Hematopoietic multipotent progenitor cell treated with erythropoietin and hydrocortisone succinate and interleukin-3 and kit ligand, for 4 days (in vitro differentiated cells): ENCODE measurements at places on chromosomes 1 and 21.

DNA sequence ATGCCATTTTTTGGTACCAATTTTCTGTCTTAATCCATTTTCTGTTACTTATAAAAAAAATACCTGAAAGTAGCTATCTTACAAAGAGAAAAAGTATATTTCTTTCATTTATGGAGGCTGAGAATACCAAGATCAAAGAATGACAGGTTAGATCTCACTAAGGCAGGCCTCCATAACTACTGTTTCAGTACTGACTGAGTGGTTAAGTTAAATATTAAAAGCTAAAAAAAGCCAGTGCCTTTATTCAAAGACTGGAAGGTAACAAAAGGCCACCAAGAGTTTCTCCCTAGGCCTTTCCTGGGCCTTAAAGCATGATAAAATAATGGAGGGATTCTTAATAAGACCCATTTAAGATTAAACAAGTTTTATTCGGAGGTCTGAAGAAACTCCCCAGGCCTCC is 687.7 kb upstream of the ADGRL4 start:
- DNase-seq, result no peak

DNA sequence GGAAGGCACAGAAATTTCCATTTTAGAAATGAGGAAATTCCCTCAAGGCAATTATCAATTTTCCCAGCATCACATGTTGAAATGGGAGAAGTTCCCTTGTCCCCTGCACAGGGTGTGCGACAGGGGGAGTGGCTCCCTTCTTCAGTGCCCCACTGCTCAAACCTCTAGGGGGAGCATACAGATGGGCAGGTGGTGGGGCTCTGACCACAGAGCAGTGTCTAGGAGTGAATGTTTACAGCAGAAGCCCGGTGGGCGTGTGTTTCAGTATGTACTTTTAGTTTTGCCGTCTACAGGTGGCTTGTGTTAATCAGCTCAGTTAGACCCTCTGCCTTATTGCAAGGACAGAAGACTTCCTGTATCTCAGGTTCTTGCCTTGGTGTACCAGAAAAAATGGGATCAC is 493.7 kb upstream of the PLXNA2 start:
- DNase-seq, result no peak

- no peak for DNase-seq
These were observed 10.2 kb upstream of the RNF186 start for GRCh38 chr1:19825298-19825697.

- no peak for DNase-seq
These were observed 156.2 kb upstream of the C8B start for GRCh38 chr1:57122031-57122430.

DNA sequence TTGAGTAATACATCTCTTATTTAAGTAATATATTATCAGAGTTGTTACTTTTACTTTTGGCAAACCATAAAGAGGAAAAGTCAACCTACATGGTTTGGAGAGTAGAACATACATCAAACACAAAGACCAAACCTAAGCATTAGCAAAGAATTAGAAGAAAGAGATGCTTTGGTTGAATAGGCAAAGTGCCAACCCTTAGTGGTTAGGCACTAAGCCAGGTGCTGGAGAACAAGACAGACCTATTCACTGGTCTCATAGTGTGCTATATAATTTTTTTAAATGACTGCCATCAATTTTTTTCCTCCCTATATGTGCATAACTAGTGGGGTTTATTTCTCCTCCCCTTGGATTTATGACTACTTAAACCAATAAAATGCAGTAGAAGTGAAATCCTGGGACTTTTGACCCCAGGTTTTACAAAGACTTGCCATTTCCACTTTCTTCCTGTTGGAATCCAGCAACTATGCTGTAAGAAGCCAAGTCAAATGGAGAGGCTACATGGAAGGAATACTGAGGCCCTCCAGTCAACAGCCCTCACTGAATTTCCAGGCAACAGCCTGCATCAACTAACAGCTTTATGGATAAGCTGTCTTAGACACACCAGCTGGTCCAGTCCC is 69.8 kb upstream of the HAO2 start:
- peak; percentile 21 for DNase-seq

- peak; percentile 56 for DNase-seq
These were observed at the start of gene GBP4 for GRCh38 chr1:89198491-89199072. Gene GBP4 (minus strand): TSS chr1:89198942. CDS start chr1:89198834, 108 bp downstream.

DNA sequence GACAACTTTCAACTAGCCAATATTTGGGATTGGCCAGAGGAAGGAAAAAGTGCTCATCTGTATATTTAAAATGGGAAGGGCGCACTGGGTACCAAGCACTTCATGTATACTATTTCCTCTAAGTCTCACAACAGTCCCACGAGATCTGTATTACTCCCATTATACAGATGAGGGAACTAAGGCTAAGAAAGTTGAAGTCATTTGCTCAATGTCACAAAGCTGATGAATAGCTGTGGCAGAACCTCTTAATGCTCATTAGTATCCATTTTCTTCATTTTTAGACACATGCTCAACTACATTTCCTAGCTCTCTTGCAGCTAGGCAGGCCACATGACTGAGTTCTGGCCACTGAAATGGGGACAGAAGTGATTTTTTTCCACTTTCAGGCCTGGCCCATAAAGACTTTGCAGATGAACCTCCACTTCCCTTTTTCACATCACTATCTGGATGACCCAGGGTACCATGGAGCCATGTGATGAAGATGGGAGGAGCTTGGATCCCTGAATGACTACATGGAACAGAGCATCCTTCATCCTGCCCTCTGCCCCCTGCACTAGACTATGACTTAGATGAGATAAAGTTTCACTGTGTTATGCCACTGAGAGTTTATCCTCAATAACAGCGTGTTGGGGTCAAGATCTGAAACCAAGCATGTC is 31.8 kb downstream of the ATF3 start:
- peak; percentile 64 for DNase-seq

GRCh38 chr1:159911326-159912070 is 11.5 kb upstream of the CFAP45 start:
- DNase-seq, result peak; percentile 55

GRCh38 chr1:34127006-34128000 is 37.7 kb downstream of the CSMD2 start:
- DNase-seq, result no peak

GRCh38 chr1:231636157-231636556 is 9.6 kb downstream of the DISC1 start:
- no peak for DNase-seq

- DNase-seq, result no peak
These were observed 6.2 kb downstream of the ARHGEF2 start for GRCh38 chr1:155971910-155972809.

- no peak for DNase-seq
These were observed 249.4 kb downstream of the PLPP3 start for GRCh38 chr1:56329970-56330369.

- peak; percentile 64 for DNase-seq
These were observed 123.3 kb downstream of the PCNX2 start for GRCh38 chr1:233172201-233172600.

DNA sequence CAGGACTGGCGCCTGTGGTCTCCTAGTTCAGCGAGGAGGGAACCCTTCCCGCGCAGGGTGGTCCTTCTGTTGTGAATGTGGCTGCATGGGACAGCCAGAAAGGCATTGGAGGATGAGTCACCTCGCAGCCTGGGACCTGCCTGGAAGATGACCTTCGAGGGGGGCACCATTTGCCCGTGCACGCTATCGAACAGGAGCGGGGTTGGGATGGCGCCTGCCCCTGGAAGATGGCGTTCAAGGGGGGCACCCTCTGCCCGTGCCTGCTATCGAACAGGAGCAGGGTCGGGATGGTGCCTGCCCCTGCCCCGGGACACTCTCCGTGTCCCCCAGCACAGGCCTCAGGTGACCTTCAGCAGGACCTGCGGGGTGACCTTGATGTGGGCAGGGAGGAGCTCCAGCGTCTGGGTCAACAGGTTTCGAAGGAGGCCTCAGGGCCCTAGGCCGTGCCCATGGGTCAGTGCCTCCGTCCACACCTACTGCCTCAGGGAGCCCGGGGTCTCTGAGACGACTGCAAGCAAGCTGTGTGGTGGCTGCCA is 1.7 kb upstream of the ACTRT2 start:
- no peak for DNase-seq

- no peak for DNase-seq
These were observed 263.3 kb downstream of the KIF26B start for GRCh38 chr1:245418077-245418476.

GRCh38 chr1:178871551-178872320 is 859 bp upstream of the ANGPTL1 start:
- DNase-seq, result no peak

GRCh38 chr1:66624412-66625060 is 90.6 kb downstream of the SGIP1 start:
- DNase-seq, result no peak
